Right renal pelvis (tissue), 4 donors: ENCODE measurements at places on chromosomes 4 and X. TPM values are rescaled to one million over a fixed set of nuclear protein-coding genes. Genes with fewer than 3 reads are reported as not detected.

Gene PDGFRA
- 173 TPM for polyA plus RNA-seq

Gene TCEAL2
- 24.7 TPM for polyA plus RNA-seq

Gene SPOCK3
- polyA plus RNA-seq = 17.4 TPM

Gene DDIT4L
- 2.9 TPM for polyA plus RNA-seq

Gene BBS12
- 15.4 TPM for polyA plus RNA-seq

Gene SERPINA7
- polyA plus RNA-seq = 0.22 TPM

Gene NHS
- polyA plus RNA-seq = 19.6 TPM

Gene FOXP3
- 1.1 TPM for polyA plus RNA-seq

Gene OTUD6A
- polyA plus RNA-seq = not detected

Gene ATP8A1
- polyA plus RNA-seq = 30.6 TPM

Gene NLGN3
- 4.3 TPM for polyA plus RNA-seq

Gene TMEM271
- polyA plus RNA-seq = not detected

Gene MED14
- polyA plus RNA-seq = 47.1 TPM

Gene SHROOM4
- 17.2 TPM for polyA plus RNA-seq

Gene MAGEC1
- polyA plus RNA-seq = not detected

Gene IQSEC2
- polyA plus RNA-seq = 16.6 TPM

Gene RHOXF1
- 1.1 TPM for polyA plus RNA-seq

Gene AMTN
- polyA plus RNA-seq = not detected

Gene VGLL1
- polyA plus RNA-seq = 16.0 TPM

Gene SMIM31
- polyA plus RNA-seq = 0.36 TPM

Gene ACOT9
- 32.6 TPM for polyA plus RNA-seq

Gene ZFYVE28
- 2.6 TPM for polyA plus RNA-seq

Gene FTHL17
- polyA plus RNA-seq = not detected

Gene FAM47A
- polyA plus RNA-seq = not detected

Gene SPANXN4
- polyA plus RNA-seq = not detected

Gene GBA3
- polyA plus RNA-seq = 19.8 TPM

Gene SCML1
- polyA plus RNA-seq = 19.3 TPM

Gene HTR2C
- 0.40 TPM for polyA plus RNA-seq

Gene AADAT
- polyA plus RNA-seq = 29.0 TPM

Gene CFAP47
- 0.83 TPM for polyA plus RNA-seq

Gene MAGEA10
- polyA plus RNA-seq = not detected

Gene NOCT
- 6.3 TPM for polyA plus RNA-seq

Gene CRMP1
- 41.4 TPM for polyA plus RNA-seq

Gene PARM1
- polyA plus RNA-seq = 62.7 TPM

Gene UGT2B17
- not detected for polyA plus RNA-seq

Gene CORIN
- 5.5 TPM for polyA plus RNA-seq

Gene BEX3
- polyA plus RNA-seq = 562 TPM

Gene SPANXA1
- polyA plus RNA-seq = not detected

Gene ABCG2
- polyA plus RNA-seq = 11.2 TPM

Gene ADAM29
- not detected for polyA plus RNA-seq

Gene BST1
- polyA plus RNA-seq = 12.8 TPM

Gene PAK3
- polyA plus RNA-seq = 5.9 TPM

Gene PPP1R2C
- polyA plus RNA-seq = not detected

Gene TCEAL5
- polyA plus RNA-seq = 13.2 TPM

Gene VSIG4
- polyA plus RNA-seq = 5.2 TPM

Gene AMOT
- 70.9 TPM for polyA plus RNA-seq

Gene NEUROG2
- not detected for polyA plus RNA-seq

Gene TEX13C
- polyA plus RNA-seq = not detected

Gene ARMCX1
- polyA plus RNA-seq = 53.7 TPM

Gene GSX2
- polyA plus RNA-seq = not detected

Gene SHROOM3
- 33.3 TPM for polyA plus RNA-seq

Gene TLR1
- polyA plus RNA-seq = 3.7 TPM

Gene ARSH
- not detected for polyA plus RNA-seq

Gene NPNT
- polyA plus RNA-seq = 246 TPM

Gene SYTL4
- 23.0 TPM for polyA plus RNA-seq

Gene UBL4A
- polyA plus RNA-seq = 31.7 TPM

Gene SORCS2
- polyA plus RNA-seq = 9.0 TPM
